ENCODE measurements at places on chromosomes 16 and 17.

DNA sequence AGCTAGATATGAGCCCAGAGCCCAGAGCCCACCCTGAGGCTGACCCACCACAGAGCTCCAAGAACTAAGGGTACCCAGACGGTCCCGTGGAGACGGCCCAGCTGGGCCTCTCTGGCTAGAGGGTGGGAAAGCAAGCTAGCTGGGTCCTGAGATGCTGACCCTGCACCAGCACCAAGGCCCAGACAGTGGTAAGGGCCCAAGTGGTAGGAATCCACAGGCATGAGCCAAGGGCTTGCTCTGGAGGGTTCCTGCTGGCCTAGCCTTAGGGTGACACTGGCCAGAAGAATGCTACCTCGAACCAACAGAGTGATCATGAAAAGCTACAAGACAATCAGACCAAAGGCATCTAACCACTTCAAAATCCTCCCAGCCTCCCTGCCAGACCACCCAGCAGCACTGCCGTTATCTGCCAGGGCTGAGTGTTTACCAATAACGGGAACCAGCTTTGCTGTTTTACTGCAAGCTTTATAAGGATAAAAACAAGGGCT, 13.2 kb downstream of the HIC1 start:
- no peak for DNase-seq

GRCh38 chr16:28289048-28289447, 3.3 kb upstream of the SBK1 start:
- DNase-seq = no peak

GRCh38 chr16:79191933-79192332, 408.6 kb downstream of the MAF start:
- DNase-seq = no peak

DNA sequence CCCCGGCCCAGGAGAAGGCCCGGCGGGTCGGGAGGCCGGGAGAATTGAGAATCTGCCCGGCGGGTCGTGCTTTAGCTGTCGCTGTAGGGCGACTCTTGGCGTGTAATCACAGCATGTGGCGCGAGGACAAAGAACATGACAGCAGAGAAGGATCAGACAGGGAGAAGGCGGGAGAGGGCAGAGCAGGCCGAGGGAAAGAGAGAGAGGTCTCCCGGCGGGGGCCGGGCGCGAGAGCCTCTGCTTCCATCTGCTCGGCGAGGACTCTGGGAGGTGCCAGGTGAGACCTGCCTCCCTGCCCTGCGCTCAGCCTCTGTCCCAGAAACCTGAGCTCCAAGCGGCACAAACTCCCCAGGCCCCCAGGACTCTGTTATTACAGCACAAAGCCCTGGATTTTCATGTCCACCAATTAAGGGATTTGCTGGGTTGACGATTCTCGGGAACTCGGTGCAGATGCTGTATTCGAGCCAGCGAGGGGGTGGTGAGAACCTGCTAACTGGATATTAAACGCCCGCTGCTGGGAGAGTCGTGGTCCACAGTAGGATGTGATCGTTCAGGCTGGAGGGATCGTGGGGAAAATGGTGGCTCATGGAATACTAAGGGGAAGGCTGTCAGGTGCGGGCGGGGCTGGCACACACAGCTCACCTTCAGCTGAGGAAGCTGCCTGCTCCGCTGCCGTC, 172.0 kb upstream of the CIBAR2 start:
- DNase-seq = no peak

GRCh38 chr16:21166561-21166961, 8.1 kb downstream of the LDAF1 start:
- no peak for DNase-seq

GRCh38 chr17:34570506-34570905, 8.9 kb upstream of the TMEM132E start:
- DNase-seq = no peak

DNA sequence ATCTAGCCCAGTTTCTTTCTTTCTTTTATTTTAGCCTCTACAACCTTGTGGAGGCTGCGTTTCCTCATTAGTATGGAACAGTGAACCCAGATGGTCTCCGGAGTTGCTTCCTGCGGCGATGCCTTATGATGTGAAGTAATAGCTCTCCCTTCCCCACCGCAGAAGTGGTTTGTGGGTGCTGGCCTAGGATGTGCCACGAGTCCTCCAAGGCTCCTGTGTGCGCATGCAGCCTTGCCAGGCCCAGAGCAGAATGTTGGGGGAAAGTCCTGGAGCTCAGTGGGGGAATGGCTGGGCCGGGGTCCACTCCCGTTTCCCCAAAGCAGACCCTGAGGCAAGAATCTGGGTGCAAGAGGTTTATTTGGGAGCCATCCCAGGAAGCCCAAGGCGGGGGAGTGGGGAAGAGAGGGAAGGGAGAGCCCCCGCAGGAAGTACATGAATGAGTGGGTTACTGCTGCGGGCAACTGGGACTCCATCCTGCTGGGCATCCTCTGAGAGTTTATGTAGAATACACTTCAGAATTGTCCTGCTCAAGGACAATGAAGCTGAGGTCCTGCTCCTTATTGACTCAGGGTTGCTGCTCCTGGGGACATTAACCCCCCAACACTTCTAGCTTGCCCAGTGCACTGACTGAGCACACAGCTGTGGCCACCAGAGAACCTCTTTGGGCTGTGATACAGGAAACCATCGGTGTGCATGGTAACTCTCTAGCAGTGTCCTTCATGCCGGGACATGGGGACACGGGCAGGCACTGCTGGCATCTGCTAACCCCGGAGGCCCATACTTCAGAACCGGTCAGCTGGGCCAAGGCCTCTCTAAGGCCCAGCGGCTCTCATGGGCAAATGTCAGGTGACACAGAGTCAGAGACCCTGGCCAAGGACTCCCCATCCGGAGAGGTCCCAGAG, 3.7 kb upstream of the HCRT start:
- DNase-seq = no peak

DNA sequence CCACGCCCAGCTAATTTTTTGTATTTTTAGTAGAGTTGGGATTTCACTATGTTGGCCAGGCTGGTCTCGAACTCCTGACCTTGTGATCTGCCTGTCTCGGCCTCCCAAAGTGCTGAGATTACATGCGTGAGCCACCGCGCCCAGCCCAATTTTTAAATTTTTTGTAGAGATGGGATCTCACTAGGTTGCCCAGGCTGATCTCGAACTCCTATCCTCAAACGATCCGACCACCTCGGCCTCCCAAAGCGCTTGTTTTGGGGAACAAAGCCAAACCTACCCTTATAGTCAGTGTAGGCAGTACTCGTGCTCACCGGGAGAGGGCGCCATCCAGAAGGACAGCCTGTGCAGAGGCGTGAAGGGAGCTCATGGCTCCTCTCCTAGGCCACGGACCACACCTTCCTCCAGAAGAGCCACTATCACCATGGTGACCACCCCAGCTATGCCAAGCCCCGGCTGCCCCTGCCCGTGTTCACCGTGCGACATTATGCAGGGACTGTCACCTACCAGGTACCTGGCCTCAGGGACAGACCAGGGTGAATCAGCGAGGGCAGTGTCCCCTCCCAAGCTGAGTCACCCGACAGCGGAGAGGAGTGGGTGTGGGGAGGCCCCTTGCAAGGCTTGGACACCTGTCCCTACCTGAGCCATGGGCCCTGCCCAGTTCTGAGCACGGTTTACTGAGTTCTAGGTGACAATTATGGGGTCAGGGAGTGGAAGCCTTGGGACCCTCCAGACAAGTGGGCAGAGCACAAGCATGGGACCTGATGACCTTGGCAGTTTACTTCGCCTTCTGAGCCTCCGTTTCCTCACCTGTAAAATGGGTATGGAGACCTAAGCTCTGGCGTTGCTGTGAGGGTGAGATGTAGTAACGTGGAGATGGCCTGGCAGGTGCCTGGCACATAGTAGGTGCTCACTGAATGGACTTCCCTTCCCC, 13.7 kb downstream of the MYO15B start:
- peak; percentile 9 for DNase-seq

GRCh38 chr17:76720941-76721340, 5.5 kb downstream of the JMJD6 start:
- no peak for DNase-seq

DNA sequence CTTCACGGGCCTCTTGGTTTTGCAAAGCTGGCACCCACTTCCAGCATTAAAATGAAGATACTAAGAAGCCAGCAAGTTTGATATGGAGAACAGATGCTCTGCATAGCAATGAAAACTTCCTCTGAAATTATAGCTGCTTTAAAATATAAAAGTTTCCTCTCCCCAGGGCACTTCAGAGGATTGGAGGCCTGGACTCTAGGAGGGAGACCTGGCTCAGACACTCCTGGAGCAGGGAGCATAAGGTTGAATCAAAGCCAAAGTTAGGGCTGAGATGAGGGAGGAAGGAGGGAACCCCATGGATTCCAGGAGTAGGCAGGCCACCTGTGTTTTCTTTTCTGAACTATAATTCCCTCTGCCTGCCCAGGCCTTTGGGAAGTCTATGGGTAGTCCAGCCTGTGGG, 176.0 kb upstream of the RPL38 start:
- DNase-seq = no peak

DNA sequence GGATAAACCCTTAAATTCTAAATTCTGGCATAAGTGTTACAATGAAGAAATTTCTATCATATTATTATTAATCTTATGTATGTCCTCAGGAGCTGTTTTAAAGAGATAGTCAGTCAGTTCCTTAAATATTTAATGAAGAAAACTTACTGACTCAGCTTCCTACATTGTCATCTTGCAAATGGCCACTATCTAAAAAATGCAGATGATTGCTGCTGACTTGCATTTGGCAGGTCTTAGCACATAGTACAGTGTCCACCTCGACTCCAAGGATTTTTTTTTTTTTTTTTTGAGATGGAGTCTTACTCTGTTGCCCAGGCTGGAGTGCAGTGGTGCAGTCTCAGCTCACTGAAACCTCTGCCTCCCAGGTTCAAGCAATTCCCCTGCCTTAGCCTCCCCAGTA, 55.1 kb upstream of the CORO6 start:
- no peak for DNase-seq

DNA sequence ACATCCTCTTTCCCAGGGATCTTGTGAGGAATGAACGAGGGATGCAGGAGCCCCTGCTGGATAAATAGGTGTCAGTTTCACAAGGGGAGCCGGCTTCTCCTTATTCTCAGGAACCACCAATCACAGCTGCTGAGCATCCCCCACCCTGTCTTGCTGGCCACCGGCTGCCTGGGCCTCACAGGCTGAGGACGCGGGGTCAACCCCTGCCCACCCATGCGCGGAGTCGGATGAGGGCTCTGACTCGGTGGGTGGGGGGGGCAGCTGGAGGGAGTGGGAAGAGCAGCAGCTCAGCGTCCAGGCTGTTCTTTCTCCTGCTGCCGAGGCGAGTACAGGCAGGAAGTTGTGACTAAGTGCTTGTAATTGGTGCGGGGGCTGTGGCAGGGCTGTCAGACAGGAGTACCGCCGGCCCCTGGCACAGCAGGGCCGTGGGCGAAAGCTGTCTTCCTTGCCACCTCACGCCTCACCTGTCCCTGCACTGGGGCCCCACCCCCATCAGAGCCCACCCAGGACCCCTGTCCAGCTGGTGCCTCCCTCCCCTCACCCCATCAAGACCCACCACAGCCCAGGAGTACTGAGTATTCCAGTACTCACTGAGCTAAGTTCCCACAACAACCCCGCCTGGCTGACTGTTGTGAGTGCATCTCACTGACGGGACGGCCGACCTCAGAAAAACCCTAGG, 11.0 kb upstream of the DPEP1 start:
- DNase-seq = no peak

- peak; percentile 36 for DNase-seq
These were observed 42.1 kb downstream of the AIPL1 start for GRCh38 chr17:6392609-6393350.

DNA sequence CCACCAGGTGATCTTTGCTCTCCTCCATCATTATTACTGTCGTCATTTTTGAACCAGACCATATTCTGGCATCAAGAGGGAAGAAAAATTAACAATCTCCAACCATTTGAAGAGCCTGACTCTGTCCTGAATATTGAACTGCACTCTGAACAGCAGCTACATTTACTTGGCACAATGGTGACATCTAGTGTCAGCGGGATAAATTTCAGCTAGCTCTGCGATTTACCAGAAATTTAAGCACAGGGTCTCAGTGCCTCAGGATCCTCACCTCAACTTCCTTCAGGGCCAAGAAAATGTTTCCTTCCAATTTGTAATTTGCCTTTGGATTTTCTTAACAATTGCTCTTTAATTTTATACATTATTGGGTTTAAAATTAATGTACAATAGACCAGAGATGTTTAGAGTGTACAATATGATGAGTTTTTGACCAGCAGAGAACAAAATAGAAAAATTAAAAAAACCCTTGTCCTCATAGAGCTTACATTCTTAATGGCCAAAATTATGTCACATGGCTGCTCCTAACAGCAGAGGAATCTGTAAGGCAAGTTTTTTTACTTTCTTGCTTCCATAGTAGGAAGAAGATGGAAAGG, 10.7 kb upstream of the ZNF19 start:
- no peak for DNase-seq

GRCh38 chr17:33002246-33002645, 10.6 kb downstream of the SPACA3 start:
- DNase-seq = no peak

GRCh38 chr17:50219939-50220465, 18.6 kb upstream of the COL1A1 start:
- no peak for DNase-seq

GRCh38 chr17:53516636-53517035, 306.1 kb upstream of the KIF2B start:
- DNase-seq = no peak

DNA sequence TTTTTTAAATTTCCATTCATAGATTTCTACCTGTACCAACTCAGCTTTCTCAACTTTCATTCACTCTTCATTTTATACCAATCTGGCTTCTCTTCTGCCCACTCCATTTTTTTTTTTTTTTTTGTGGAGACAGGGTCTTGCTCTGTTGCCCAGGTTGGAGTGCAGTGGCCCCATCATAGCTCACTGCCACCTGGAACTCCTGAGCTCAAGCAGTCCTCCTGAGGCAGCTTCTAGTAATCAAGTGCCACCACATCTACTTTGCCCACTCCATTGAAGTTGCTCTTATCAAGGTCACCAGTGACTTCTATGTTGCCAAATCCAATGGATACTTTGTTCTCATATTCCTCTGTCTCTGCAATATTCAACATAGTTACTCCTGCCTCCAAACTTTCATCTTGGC, 1.7 kb downstream of the SUPT6H start:
- DNase-seq = no peak

GRCh38 chr17:75504347-75505151, 10.8 kb downstream of the CASKIN2 start:
- DNase-seq = no peak

GRCh38 chr16:3776316-3776715, 59.0 kb upstream of the TRAP1 start:
- DNase-seq = no peak

- no peak for DNase-seq
These were observed 7.0 kb upstream of the SLC39A11 start for GRCh38 chr17:73099511-73099910.

DNA sequence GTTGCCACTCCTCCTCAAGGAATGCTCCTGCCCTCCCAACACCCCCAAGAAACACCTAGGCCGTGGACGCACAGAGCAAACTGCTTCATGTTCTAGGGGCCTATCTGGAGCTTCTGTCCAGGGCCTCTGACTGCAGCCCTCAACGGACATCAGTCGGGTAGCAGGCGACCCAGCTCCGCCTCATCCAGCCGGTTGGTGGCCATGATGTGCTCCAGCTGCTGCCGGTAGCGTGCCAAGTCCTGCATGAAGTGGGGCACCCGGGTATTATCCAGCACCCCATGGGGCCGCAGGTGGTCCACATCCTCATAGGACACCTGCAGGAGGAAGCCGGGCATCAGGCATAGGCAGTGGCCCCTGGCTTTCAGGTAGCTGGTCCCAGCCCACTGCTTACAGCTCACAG, 6.3 kb downstream of the NOL3 start:
- no peak for DNase-seq

- DNase-seq = no peak
These were observed 270.1 kb upstream of the TNRC6C start for GRCh38 chr17:77688369-77688768.

Data from NCI-H1436 treated with DMSO at 0.1 percent for 48 hours (cell line).